ENCODE measurements at places on chromosomes 11 and 22.

DNA sequence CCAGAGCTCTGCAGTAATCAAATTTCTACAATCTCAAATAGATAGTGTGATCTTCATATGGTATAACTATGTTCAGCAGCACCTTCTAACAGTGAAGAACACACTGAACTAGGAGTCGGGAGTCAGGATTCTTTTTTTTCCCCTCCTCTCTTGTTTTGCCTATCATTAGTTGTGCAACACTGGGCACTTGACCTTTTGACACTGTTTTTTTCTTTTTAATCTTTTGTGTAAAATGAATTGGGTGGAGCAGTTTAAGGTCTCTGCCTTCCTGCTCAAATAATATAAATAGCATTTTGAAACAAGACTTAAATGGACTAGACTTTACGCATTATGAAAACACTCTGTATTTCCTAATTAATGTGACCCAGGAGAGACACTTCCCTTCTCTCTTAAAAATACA lies 39.7 kb downstream of the CTSC start:
- DNase-seq: no peak

DNA sequence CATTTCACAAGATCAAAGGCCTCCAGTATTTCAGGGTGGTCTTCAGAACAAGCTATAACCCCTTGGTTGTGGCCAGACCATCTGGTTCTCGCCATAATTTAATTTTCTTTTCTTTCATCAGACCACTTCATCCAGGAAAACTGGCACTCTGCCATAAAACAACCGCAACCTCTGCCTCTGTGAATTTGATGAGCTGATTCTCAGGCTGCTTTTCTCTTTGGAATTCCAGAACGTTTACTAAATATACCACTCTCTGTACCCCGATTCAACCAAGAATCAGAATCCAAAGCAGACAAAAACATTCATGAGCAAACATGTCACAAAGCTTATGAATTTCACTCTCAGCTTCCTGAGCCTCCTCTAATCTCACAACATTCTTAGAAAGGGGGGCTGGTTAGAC lies 331.8 kb upstream of the SYN3 start:
- peak; percentile 3 for DNase-seq

DNA sequence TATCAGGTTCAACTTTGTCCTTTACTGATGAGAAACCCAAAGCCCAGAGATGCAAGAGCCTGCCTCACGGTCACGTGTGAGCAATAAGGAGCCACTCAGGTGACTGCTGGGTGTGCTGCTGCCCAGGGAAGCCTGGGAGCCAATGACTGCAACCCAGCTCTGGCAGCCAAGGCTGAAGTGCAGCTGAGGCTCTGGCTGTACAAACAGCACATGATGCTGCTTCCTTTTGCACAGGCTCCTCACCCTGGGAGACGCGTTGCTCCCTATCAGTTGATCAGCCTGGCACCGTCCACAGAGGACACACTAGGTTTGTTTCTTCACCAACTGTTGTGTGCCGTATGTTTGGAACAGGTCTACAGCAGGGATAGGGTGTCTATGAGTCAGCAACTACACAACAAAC lies 168.7 kb downstream of the EFCAB6 start:
- DNase-seq: no peak

- no peak for DNase-seq
These were observed 38.6 kb downstream of the KCNQ1 start for GRCh38 chr11:2483426-2483825.

GRCh38 chr22:44591146-44591790 lies 93.2 kb upstream of the RTL6 start:
- DNase-seq: no peak

- peak; percentile 37 for DNase-seq
These were observed 10.2 kb upstream of the IL17RA start for GRCh38 chr22:17074648-17075002.

- peak; percentile 77 for DNase-seq
These were observed 181.4 kb downstream of the DBX1 start for GRCh38 chr11:19978668-19979518.

DNA sequence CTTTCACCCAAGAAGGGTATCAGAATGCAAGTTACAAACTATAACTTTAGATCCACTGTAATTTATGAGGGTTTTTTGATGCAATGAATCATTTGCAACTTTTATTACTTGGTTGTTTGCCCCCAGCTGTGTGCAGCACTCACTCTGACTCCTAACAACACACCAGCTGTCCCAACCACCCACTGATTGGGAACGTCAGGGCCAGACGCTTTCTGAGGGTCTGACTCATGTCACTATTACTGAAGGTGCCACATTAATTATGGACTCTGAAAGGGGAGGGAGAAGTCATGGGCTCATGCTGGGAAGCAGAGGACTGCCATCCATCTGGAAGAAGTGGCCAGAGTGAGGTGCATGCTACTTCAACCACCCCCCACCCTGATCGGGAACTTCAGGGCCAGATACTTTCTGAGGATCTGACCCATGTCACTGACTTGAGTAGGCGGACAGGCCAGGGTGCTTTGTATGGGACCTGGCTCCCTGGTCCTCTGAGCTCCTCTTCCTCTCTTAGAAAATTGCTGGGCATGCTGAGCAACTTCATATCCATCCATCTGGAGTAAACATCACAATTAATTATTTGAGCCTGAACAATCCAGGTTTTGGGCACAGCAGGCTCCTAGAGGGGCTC lies 44.9 kb upstream of the DRD2 start:
- DNase-seq: no peak

DNA sequence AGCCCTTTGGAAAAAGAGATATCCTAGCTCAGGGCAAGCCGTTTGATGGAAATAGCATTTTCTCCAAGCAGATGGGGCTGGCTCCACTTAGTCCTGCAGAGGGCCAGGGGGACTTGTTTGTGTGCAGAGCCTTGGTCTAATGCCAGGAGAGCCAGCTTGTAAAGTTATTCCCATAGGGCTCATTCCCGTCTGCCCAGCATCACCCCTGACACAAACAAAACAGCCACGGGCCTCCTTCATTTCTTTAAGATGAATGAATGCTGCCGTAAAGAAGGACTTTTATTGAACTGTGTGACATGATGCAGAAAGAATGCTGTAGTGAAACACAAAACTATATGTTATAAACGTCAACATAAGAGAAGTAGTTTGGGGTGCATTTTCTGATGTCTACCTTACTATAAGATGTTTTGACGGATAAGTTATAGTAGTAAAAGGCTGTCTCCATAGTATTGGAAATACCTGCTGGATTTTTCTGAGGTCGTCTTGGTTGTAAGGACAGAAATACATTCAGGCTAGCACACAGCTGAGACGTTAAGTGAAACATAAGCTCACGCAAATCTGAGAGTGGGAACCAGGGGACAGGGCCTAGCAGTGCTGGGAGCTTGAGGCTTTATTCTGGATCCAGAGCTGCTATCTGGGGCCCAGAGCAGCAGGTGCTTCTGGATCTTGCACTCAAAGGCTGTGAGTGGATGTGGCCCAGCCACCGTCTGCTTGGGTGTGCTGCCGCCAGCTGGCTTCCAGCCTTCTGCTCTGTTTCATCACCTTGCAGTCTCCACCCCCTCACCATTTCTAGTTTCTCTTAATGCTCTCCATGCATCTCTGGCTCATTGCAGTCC lies 53.3 kb downstream of the NCAM1 start:
- peak; percentile 29 for DNase-seq

- peak; percentile 43 for DNase-seq
These were observed 258.9 kb downstream of the BUD13 start for GRCh38 chr11:116513894-116514293.

DNA sequence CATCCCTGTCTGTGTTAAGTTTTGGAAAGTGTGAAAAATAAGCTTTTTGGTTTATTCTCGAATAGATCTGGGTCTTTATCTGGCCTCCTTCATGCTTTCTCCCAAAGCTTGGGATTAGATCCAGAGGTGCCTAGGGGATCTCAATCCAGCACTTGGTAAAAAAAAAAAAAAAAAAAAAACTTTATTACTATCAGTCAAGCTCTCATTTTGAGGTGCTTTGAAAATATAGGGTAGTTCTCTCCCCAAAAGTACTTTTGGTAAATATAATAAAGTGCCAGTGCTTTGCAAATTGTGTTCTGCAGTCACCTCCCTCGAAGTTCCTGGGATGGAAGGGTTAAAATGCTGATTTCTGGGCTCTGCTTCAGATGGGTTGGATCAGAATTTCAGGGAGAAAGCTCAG lies 15.5 kb upstream of the CEP295 start:
- no peak for DNase-seq

GRCh38 chr11:123451183-123451781 lies 21.2 kb downstream of the GRAMD1B start:
- DNase-seq: no peak

- DNase-seq: no peak
These were observed 58.6 kb downstream of the DSCAML1 start for GRCh38 chr11:117738246-117738957.

GRCh38 chr22:43392385-43392989 lies 19.3 kb upstream of the MPPED1 start:
- no peak for DNase-seq

GRCh38 chr11:102802341-102802740 lies 4.4 kb upstream of the MMP1 start:
- DNase-seq: peak; percentile 98

- DNase-seq: peak; percentile 29
These were observed 1.3 kb upstream of the NPTXR start for GRCh38 chr22:38845004-38845740.

DNA sequence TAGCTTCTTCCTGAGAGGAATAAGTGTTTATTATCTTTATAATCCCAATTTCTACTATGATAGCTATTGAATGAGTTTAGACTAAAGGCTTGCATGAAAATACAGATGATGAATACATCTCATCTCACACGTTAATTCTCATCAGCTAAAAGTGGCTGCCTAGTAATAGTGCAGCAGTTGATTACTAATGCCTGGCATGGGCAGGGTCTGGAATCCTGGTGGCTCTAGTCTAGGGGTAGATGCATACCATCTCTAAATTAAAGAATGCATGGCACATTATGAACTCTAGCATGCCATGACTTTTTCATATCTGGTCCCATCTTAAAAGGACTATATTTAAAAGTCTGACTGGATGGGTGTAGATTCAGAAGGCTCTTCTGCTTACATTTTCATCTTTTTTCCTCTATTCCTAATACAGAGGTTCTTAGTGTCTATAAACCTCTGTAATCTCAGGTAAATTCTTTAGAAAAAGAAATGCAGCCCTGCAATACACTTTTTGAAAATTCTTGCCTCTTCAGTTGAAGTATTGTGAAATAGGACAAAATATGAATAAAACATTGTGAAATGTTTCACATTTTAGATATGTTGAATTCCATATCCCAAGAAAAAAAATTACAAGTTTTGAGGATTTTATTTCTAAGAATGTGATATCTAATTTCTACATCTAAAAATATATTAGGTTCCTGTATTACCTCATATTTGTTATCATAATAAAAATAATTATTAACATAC lies 187.6 kb downstream of the C11orf87 start:
- no peak for DNase-seq

DNA sequence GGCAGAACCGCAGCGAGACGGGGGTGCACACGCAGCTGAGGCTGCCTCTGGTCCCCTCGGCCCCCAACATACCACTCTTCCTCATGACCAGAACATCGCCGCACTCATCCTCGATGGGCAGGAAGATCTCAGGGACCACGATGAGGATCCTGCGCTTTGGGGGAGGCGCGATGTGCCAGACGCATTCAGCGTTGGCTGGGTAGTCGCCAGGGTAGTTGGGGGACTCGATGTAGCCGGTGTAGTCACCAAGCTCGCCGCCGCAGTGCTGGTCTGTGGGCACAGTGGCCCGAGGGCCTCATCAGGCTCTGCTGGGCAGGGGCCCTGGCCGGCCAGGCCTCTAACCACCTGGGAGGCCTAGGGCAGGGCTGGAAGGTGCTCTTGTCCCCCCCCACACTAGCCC lies 23.0 kb upstream of the TTLL12 start:
- no peak for DNase-seq

GRCh38 chr11:65502274-65502554 lies 3.4 kb downstream of the MALAT1 start:
- DNase-seq: no peak
